ENCODE measurements at places on chromosomes 3 and 15. TPM values are rescaled to one million over a fixed set of nuclear protein-coding genes. Genes with fewer than 3 reads are reported as not detected.

DNA sequence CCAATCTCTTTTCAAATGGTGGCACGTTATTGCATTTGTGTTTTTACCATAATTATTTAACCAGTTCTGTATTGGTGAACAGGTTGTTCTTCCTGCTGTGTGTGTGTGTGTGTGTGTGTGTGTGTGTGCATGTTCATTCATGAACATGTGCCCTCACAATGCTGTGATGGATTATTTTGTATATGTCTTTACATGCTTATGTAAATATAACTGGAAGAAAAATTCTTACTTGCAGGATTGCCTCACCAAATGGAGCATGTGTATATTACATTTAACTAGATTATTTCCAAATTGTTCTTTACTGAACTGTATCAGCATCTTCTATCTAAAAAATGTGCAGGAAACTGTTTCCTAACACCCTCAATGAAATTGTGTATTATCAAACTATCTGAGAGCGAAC, 175.2 kb upstream of the ZPLD1 start:
- no peaks in the 10 kb centered on the region for H3K4me1 ChIP-seq
- H3K27me3 ChIP-seq: no peaks in the 10 kb centered on the region
- H3K36me3 ChIP-seq: no peaks in the 10 kb centered on the region
- no peak overlapping the region for H3K27ac ChIP-seq
- H3K4me3 ChIP-seq: no peak overlapping the region

GOLGA8S gene
- 0.42 TPM for total RNA-seq

DNA sequence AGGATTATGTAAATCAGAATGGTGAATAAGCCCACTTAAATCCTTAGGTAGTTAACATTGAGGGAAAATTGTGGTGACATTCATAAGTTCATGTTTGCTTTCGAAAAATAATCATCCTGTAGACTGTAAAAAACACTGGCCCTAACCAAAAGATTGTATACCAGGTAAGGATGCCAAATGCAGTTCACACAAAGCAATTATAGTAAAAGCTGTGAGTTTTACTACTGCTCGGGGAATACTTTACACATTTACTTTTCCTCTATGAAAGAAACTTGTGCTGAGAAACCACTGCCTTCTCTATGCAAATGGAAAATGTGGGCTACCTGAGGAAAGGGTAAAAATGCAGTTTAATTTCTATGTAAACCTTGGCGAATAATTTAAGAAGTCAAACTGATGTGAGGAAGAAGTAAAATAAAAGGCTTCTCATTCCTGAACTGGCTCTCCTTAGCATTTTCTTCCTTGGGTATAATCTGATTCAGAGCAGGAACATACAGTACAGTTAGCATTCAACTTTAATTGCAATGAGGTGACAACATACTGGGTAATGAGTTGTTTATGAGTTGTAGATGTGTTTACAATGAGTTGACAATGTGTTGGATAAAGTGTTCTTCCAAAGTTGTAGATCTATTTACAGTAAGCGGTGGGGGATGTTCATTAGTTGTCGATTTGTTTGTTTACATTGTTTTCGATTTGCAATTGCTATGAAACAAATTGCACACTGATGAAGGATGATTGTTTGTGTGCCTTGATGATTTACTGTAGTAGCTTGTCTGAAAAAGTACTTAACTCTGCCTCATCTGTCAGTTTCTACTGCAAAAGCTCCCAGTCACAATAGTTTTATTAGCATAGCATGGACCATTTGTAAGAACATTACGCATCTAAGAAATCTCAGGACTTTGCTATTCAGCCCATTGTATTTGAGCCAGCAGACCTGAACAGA, 453.0 kb upstream of the DPH6 start:
- H3K27ac ChIP-seq: no peak overlapping the region
- DNase-seq: no peak

SGO1 gene
- 1.2 TPM for total RNA-seq

GRCh38 chr3:58623961-58624360, 42.6 kb downstream of the FAM3D start:
- no peak overlapping the region for H3K27ac ChIP-seq
- no peaks in the 10 kb centered on the region for H3K4me1 ChIP-seq
- H3K4me3 ChIP-seq: no peak overlapping the region
- no peaks in the 10 kb centered on the region for H3K27me3 ChIP-seq

TRMT10C gene
- total RNA-seq: 24.1 TPM

GRCh38 chr3:124774327-124774718, 44.1 kb downstream of the UMPS start:
- H3K36me3 ChIP-seq: no peaks in the 10 kb centered on the region
- H3K27ac ChIP-seq: no peak overlapping the region
- H3K27me3 ChIP-seq: no peaks in the 10 kb centered on the region
- H3K4me3 ChIP-seq: no peak overlapping the region
- no peak for DNase-seq

- no peaks in the 10 kb centered on the region for H3K36me3 ChIP-seq
- no peaks in the 10 kb centered on the region for H3K4me1 ChIP-seq
- no peak overlapping the region for H3K27ac ChIP-seq
Observed at GRCh38 chr3:7292362-7292761, 431.4 kb downstream of the GRM7 start.

- H3K27me3 ChIP-seq: no peaks in the 10 kb centered on the region
- no peak overlapping the region for H3K4me3 ChIP-seq
- no peak for DNase-seq
Observed at GRCh38 chr3:66507423-66508260, 6.8 kb upstream of the LRIG1 start.

DNA sequence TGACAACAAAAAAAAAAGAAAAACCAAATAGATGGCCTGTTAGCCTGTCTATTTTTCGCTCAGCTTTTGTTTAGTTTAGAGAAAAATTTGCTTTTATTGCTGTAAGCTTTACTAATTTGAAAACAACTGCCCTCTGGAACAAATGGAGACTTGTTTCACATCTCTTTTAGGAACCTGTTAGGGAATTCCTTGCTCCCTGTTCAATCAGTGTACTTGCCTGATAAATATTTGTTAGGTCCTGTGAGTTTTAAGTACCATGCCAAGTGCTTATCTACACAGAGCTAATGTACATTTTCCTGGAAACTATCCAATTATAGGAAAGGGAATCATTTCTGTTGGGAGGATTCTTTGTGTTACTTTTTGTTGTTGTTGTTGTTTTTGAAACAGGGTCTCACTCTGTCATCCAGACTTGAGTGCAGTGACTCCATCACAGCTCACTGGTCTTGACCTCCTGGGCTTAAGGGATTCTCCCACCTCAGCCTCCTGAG, 3.5 kb upstream of the LIPH start:
- H3K4me3 ChIP-seq: no peak overlapping the region
- H3K27ac ChIP-seq: no peak overlapping the region
- H3K4me1 ChIP-seq: no peaks in the 10 kb centered on the region
- no peaks in the 10 kb centered on the region for H3K27me3 ChIP-seq
- DNase-seq: no peak

IVD gene
- 81.8 TPM for total RNA-seq

HIGD2B gene
- 0.57 TPM for total RNA-seq

- no peaks in the 10 kb centered on the region for H3K36me3 ChIP-seq
- H3K4me3 ChIP-seq: no peak overlapping the region
- no peaks in the 10 kb centered on the region for H3K27me3 ChIP-seq
- no peak overlapping the region for H3K27ac ChIP-seq
Observed at GRCh38 chr3:22659651-22660475, 543.3 kb upstream of the UBE2E2 start.

- no peaks in the 10 kb centered on the region for H3K36me3 ChIP-seq
- no peak overlapping the region for H3K4me3 ChIP-seq
- H3K27me3 ChIP-seq: no peaks in the 10 kb centered on the region
Observed at GRCh38 chr3:44198284-44199269, 43.1 kb upstream of the TOPAZ1 start.

- H3K27me3 ChIP-seq: no peaks in the 10 kb centered on the region
- H3K4me3 ChIP-seq: no peak overlapping the region
- no peaks in the 10 kb centered on the region for H3K36me3 ChIP-seq
- peaks cover 17% of the 10 kb centered on the region for H3K4me1 ChIP-seq
- DNase-seq: no peak
Observed at GRCh38 chr3:27354588-27355203, 14.5 kb downstream of the NEK10 start.

LIPC gene
- total RNA-seq: 0.77 TPM

DNA sequence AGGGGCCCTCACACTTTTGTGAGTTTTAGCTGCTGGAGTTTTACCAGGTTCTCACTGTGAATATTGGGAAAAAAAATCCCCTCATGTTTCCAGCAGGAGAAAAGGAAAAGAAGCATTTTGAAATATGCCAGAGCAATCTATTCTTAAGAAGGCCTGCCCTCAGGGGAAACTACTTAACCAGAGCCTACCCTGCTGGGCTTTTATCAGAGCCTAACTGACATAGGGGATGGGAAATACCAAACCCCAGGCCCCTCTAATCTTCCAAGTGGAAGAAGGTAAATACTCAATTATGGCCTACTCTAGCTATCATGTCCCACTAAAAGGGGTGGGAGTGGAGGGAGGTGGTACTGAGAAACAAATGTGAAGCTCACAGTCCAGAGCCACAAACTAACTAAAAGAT, 68.7 kb upstream of the NMNAT3 start:
- DNase-seq: no peak
- H3K27me3 ChIP-seq: no peaks in the 10 kb centered on the region
- H3K36me3 ChIP-seq: no peaks in the 10 kb centered on the region

GRCh38 chr3:179950840-179951239, 85.9 kb downstream of the PEX5L start:
- H3K27ac ChIP-seq: no peak overlapping the region
- no peak overlapping the region for H3K4me3 ChIP-seq
- H3K36me3 ChIP-seq: no peaks in the 10 kb centered on the region
- no peak for DNase-seq
- H3K4me1 ChIP-seq: no peaks in the 10 kb centered on the region
- H3K27me3 ChIP-seq: no peaks in the 10 kb centered on the region

DAPK2 gene
- not detected for total RNA-seq

SLITRK3 gene
- total RNA-seq: not detected

All from naive thymus-derived CD4-positive, alpha-beta T cell (primary cell).